AML-193 (cell line): ENCODE measurements at places on chromosomes 3 and 15.

DNA sequence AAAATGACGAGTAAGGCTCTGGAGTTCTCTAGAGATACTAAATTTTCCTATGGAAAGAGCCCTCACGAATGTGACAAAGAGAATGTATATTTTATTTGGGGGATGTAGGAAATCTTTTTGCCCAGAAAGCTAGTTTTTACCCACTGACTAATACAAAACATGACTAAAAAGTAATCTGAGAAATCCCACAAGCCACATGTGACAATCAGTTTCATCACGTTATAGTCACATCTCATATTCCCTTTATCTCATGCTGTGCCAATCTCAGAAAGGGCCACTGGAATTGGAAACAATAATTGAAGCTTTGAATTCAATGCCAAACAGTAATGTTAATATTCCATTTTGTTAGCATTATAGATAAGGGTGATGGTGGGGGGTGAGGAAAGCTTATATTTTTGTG is 509.0 kb upstream of the GOLIM4 start:
- no peak for DNase-seq

DNA sequence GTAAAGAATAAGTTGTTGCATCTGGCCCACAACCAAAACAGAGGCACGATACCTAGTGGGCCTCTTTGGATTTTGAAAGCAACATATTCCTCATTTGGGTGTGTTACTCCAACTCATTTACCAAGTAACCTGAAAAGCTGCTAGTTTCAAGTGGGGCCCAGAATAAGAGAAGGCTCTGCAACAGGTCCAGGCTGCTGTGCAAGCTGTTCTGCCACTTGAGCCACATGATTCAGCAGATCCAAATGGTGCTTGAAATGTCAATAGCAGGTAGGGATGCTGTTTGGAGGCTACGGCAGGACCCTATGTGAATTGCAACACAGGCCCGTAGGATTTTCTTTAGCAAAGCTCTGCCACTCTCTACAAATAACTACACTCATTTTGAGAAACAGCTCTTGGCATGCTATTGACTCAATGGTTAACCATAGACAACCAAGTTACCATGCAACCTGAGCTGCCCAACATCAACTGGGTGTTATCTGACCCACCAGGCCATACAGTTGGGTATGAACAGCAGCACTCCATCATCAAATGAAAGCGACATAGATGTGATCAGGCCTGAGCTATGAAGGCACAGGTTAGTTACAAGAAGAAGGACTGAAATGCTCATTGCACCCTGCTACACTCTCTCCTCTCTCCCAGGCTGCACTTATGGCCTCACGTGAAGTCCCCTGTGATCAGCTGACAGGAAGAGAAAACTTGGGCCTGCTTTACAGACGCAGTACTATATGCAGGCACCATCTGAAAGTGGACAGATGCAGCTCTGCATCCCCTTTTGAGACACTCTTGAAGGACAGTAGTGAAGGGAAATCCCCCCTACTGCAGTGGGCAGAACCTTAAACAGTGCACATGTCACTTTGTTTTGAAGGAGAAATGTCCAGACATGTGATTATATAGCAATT is 9.5 kb upstream of the MCF2L2 start:
- no peak for DNase-seq

- DNase-seq = no peak
Measured at GRCh38 chr15:28125673-28126651, 26.8 kb upstream of the OCA2 start.

DNA sequence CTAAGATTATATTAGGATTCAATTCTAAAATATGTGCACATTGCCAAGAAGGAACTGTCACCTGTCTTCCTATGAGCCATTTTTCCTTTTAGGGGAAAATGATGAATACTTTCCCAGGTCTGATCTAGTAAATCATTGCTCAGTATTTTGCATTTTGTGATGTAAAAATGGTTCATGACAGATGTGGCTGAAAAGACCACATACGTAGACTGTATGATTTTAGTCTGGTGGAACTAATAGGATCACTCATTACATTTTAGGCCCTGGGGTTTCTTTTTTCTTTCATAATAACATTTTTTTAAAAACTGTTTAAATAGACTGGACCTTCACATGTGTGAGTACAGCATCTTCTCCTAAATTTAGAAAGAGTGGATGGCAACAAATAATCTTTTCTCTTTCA is 201.7 kb upstream of the MLF1 start:
- no peak for DNase-seq

GRCh38 chr15:97902140-97902780 is 58.2 kb upstream of the ARRDC4 start:
- DNase-seq = no peak

DNA sequence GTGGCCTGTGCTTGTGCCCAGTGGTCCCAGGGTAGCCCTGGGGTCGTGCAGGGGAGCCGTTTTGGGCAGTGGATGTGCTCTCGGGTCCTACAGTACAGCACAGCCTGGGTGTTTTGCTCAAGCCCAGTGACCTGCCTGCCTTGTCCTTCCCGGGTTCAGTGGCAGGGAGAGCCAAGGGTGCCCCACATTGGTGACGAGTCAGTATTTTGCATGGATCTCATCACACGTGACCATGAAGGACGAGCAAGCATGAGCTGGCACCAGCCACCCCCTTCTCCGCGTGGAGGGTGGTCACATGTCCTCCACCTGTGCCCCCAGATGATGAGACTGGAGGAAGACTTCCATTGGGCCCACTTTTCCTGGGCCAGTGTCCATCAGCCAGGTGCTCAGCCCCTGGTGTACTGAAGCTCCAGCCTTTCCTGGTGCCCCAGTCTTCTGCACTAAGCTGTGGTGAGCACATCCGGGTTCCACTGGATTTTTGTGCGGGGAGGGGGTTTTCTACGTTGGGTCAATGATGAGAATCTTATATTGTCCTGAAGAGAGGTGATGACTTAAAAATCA is 197.5 kb downstream of the UBE3A start:
- DNase-seq = no peak
